ENCODE measurements at places on chromosomes 12 and 14.

- no peak for DNase-seq
These were observed 19.6 kb upstream of the SLC17A8 start for GRCh38 chr12:100337299-100337698.

DNA sequence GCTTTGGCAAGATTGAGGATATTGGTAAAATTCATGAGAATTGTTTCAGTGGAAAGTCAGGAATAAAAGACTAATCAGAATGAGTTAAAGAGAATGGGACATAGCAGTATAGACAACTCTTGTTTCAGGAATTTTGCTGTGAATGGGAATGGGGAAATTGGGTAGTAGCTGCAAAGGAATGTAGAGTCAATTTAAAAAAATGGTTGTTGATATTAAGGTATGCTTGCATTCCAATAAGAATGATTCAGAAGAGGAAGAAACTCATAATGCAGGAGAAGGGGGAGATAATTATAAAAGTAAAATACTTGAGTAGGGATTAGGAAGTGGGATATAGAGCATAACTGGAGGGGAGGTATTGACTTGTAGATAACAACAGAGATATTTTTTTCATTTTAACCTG lies 40.7 kb downstream of the MNAT1 start:
- DNase-seq: no peak

DNA sequence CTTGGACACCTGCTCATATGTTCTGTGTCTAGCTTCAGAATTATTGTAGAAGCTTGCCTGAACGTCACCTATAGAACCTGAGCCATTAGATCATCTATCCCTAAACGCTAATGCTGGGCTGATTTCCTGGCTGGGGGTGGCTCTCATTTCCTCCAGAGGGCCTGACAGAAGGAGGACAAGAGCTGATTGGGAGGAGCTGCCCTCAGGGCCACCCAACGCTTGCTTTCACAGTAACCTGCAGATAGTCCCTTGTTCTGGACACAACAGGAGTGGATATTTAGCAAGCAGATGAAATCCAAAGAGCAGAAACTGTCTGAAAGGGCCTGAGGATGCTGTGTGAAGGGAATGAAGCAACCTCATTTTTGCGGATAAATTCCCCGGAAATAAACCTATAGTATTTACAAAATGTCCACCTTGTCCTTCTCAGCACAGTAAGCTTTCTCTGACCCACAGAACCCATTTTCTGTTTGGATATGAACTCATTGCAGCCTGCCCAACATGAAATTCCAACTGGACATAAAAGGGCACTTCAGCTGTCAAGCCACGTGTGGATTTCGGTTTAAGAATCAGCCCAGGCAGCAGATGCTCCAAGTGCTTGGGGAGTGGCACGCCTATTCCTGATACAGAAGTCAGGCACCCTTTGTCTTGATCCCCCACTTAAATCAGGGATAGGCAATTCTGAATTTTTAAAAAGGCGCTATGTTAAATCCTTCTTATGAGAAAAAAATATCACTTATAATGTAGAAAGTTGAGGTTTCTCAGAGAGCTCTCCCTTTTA lies 32.8 kb upstream of the TUBA1C start:
- DNase-seq: no peak

GRCh38 chr12:104929977-104930376 lies 28.1 kb downstream of the SLC41A2 start:
- DNase-seq: no peak

GRCh38 chr14:58713677-58714076 lies 75.9 kb downstream of the DACT1 start:
- no peak for DNase-seq

DNA sequence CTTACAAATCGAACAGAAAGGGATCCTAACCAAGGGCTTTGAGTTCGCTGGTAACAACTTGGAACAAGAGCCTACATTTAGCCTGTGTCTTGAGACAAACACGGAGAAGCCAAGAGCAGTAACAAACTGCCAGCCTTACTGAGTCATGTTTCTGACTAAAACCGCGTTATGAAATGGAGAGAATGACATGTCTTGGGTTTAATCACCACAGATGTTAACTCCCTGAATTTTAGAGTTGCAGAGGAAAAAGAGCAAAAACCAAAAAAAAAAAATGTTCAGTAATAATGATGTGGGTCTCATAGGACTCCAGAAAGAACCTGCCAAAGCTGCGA lies 1.0 kb downstream of the BLTP3B start:
- no peak for DNase-seq

- DNase-seq: no peak
These were observed 768 bp downstream of the OXA1L start for GRCh38 chr14:22767323-22767589.

GRCh38 chr12:49187184-49187583 lies 1.7 kb downstream of the TUBA1A start:
- no peak for DNase-seq

DNA sequence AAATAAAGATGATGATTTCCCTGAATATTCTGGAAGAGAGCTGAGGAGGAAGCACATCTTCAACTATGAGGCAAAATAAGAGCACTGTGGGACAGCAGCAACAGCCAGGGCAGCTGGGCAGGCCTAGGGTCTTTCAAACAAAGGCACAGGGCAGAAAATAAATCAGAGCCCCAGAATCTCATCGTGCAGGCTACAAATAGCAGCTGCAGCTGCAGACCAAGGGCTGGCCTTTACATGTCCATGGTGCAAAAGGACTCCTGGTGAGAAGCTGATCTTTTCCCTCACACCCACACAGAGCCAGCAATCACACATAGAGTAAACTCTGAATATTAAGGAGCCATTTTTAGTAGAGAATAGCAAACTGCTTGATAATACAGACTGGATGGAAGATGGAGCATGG lies 13.6 kb upstream of the MYBPC1 start:
- DNase-seq: no peak

GRCh38 chr12:45426294-45426693 lies 210.4 kb downstream of the ANO6 start:
- no peak for DNase-seq

All from stimulated activated naive CD8-positive, alpha-beta T cell treated with anti-CD3 and anti-CD28 coated beads, Interleukin-15, amount 100 ng/mL, for 72 hours (primary cell).